Kidney (tissue), 22 donors: ENCODE measurements at places on chromosomes 5 and 9. TPM values are rescaled to one million over a fixed set of nuclear protein-coding genes. Genes with fewer than 3 reads are reported as not detected.
A peak's percentile ranks its signal among the peaks of the same experiment; 100 is the strongest.

DNA sequence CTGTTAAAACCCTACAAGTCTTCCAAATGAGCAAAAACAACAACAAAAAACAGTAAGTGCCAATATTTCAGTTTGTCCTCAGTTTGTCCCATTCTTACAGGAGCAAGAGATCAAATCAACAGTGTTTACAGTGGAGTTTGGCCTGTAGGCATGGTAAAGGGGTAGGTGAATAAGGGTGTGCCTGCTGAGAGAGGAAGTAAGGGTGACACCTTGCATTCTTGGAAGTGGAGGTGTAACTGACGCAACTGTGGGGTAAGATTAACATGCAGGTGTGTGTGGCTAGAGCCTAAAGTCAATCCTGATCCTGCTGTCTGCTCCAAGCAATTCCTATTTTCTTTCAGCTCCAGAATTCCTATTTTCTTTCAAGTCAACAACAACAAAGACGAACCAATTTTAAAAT is 43.4 kb downstream of the PFDN1 start:
- DNase-seq = no peak

HRCT1 gene
- total RNA-seq = 51.2 TPM

DNA sequence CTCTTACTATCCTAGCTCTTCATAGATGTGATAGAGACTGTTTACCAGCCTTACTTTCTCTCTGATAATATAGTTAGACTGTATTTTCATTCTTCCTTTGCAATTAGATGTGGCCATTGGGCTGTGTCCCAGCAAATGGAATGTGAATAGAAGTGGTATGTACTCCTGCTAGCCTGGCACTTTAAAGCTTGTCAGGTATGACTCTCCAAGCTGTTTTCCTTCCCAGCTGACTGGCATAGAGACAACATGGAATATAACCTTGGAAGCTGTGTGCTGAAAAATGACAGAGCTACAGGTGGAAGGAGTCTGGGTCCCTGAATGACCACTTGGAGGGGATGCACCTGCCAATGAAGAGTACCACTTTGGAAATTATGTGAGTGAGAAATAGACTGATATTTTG is 116.2 kb downstream of the DIRAS2 start:
- DNase-seq = peak; percentile 60

- DNase-seq = no peak
These were observed 26.9 kb upstream of the ITGA1 start for GRCh38 chr5:52760695-52761366.

DNA sequence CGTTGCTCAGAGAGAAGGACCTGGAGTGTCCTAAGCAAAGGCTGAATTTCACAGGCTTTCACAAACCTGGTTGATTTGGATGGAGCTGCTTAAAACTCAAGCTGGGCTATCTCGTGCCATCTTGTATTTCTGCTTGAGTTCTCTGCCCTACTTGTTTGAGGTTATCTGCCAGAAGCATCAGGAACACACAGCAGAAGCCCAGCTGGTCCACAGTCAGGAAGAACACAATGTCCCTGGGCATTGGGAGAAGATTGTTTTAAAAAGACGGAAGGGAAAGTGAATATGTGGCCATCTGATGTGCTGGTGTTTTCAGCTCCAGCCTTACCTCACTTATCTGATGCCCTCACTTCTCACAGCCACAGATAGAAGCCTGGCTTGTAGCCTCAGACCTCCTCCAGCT is 32.9 kb upstream of the SLC36A1 start:
- DNase-seq = no peak

PCDHB6 gene
- 2.0 TPM for total RNA-seq

- no peak for DNase-seq
These were observed 72.3 kb downstream of the RASA1 start for GRCh38 chr5:87339986-87340385.

DNA sequence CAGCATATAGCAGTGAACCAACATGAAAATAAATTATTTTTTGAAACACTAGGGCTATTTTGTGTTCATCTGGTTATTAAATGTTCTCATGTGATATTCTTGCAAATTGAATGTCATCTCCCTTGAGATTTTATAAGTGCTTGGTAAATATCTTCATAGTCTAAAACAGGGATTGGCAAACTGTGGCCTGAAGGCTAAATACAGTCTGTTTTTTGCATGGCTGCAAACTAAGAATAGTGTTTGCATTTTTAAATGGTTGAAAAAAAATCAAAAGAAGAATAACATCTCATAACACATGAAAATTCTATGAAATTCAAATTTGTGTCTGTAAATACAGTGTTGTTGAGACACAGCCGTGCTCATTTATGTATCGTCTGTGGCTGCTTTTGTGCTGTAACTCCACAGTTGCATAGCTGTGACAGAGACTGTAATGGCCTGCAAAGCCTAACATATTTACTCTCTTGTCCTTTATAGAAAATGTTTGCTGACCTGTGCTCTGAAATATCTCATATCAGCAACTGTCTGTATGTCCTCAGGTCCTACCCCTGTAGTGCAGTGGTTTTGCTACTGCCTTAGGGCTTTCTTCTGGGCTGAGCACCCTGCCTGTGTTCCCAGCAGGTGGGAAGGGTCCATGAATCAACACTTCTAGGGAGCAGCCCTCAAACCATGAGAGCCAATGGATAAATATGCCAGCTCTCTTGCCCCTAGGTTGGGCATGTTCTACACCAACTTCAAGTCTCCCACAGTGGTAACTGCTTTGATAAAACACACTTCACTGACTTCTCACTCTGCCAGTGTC is 41.7 kb upstream of the ARRDC3 start:
- DNase-seq = no peak

- no peak for DNase-seq
These were observed 8.4 kb downstream of the SH3TC2 start for GRCh38 chr5:149054416-149054815.

PRRX2 gene
- total RNA-seq = 1.8 TPM

DNA sequence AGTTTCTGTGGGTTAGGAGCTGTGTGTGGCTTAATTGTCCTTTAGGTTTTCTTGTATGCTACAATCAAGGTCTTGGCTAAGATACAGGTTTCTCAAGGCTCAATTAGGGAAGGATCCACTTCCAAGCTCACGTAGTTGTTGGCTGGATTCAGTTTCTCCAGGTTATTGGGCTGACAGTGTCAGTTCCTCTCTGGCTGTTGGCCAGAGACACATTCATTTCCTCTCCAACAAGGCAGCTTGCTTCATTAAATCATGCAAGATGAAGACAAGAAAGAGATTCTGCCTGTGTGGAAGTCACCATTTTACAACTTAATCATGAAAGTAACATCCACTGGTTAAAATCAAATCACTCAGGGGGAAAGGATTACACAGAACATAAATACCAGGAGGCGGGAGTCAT is 275.7 kb upstream of the KIF2A start:
- DNase-seq = no peak

DNA sequence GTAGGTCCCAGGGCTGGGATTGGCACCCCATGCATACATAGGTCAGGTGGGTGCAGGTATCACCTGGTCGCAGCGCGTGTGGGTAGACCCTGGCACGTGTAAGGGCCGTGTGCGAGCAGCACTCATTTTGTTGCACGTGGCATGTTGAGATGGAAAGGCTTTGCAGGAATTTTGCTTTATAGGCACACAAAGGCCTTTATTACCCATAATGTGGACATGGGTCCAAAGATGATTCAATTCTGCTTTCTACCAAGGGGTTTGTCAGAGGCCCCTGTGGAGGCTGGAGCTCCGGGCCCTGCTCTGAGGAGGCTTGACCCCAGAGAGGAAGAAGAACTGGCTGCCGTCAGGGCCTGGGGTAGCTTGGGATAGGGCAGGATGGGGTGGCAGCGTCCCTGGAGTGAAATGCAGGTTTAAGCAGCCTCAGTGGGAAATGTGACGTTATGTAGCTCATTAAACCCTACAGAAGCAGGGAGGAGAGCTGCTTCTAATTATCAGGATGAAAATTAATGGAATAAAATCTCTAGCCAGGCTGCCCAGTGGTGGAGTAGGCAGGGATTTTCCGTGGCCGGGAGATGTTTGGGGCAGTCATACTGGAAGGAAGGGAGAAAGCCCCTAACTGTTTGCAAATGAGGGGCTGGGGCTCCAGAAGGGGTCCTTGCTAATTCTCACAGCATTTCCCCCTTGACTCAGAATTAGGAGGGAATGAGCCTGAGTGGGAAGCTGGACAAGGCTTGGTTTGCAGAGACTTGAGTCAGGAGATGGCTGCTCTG is 103.3 kb upstream of the PITX1 start:
- DNase-seq = no peak

GRCh38 chr5:92886751-92887150 is 694.3 kb downstream of the NR2F1-AS1 start:
- DNase-seq = no peak

CER1 gene
- total RNA-seq = not detected

GRCh38 chr9:95446259-95446658 is 70.5 kb downstream of the PTCH1 start:
- no peak for DNase-seq

DNA sequence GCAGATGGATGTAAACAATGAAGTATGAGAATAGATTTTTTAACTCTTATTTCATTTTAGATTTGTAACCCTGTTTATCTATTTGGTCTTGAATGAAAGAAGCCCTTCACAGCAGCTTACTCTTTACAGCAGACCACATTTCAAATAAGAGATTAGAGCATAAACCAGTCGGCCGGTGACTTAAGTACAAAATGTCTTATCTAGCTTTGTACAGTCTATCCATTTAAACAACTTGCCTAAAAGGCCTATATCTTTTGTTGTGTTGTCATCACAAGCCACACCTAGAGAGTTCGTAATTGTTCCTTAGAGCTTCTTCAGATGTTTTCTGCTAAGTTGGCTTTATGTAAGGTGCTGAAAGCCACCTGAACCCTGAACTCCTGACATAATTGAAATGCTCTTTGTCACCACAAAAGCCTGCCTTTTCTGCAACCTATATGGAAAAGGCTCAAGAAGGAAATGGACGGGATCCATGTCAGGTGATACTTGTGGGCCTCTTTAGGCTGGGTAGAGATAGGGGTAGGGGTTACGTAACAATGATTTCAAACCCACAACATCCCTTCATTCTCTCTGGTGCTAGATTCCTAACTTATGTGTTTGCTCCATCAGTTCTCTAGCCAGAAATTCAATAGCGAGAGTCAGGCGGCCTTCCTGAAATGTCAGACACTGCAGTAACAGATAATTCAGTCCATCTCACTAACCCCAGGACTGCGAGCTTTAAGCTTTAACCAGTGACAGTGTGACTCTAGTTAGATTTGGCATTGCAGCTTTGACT is 162.5 kb downstream of the CD180 start:
- DNase-seq = no peak

DNA sequence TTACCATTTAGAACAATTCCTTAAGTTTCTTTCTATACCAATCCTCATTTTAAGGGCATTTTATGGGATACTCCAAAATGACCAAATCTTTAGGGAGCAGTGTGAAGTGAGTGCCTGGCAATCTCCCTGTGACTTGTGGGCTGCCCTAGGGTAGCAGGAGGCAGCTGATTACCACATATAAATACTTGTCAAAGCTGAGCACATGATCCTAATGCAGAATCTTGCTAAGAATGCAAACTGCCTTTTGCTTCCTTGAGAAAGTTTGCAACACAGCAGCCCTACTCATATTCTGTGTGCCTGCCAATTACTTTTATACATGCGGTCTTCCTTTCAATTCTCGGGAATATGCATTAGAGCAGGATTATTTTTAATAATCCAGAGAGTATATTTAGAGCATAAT is 18.2 kb upstream of the NREP start:
- no peak for DNase-seq

DNA sequence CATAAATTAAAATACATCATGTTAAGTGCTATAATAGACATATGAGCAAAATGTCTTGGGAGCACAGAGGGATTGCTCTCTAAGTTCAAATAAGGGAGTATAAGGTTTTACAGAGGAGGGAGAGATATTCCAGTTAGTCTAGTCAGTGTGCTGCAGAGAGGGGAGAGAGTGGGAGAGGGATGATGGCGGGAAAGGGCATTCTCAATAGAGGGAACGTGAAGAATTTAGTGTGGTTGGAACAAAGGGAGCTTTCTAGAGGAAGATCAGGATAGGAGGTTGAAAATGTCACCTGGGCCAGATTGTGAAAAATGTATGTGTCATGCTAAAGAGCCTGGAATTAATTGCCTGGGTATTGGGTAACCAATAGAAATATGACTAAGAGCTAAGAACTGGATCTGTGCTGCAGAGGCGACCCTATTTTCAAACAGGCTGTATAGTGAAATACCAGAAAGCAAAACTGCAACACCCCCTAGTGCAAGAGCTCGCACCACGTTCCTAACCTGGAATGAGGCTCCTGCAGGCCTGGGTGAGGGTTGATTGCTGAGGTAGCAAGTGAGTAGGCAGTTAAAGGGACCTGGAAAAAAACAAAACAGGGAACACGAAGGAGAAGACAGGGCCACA is 791.8 kb upstream of the C9orf72 start:
- DNase-seq = peak; percentile 13

DNA sequence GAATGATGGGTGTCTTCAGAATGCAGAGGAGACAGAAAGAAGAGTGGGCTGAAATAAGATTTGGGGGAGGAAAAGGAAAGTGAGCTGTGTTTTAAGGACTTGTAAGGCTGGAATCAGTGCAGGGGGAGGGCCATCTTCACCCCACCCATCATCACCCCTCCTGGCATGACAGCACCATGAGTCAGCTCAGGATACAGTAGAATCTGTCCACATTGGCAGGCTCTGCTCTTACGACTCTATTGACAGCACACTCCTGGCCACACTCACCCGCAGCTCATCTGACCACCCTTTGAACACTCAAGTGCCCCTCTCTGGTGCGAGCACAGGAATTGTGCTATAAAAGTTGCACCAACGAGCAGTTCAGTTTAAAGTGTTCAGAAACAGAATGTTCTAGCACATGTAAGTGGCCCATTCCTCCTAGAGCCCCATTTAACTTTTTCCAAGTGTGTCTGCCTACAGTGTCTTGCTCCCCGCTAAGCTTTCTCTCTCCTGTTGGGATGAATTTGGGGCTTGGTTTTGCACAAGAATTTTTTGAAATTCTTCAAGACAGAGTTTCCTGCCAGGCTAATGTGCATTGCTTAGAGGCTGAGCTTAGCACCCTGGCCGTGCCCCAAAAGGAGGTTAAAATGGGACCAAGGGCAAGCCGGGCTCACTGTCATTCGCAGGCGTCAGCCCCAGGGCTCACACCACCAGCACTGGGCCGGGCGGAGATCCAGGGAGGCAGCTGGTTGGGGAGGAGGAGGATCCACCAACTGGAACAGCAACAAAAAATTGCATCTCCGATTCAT is 12.0 kb downstream of the ADRA1B start:
- peak; percentile 43 for DNase-seq

DNA sequence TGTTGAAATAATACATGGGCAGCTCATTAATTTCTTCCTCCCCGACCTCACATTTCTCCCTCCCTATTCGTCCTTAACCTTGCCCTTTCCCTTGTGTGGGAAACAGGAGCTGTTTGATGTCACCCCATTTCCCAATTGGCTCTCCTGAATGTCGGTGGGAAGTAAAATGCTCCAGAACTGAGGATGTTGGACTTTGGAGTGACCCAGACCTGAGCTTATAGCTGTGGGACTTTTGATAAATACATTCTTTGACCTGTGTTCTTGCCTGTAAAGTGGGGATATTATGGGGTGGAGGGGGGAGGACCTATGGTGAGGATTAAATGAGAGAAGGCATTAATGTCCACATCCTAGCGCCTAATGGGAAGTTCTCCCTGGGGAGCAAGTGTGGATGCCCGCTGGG is 91.3 kb downstream of the ZNF618 start:
- DNase-seq = peak; percentile 40

GRIN3A gene
- 0.03 TPM for total RNA-seq

FCHO2 gene
- 48.1 TPM for total RNA-seq

GRCh38 chr5:1726956-1727355 is 72.7 kb downstream of the MRPL36 start:
- DNase-seq = no peak

PAPPA gene
- 10.2 TPM for total RNA-seq

- no peak for DNase-seq
These were observed 52.4 kb downstream of the ASS1 start for GRCh38 chr9:130497139-130497538.
